ENCODE measurements at places on chromosomes 16 and 17. TPM values are rescaled to one million over a fixed set of nuclear protein-coding genes. Genes with fewer than 3 reads are reported as not detected.

DNA sequence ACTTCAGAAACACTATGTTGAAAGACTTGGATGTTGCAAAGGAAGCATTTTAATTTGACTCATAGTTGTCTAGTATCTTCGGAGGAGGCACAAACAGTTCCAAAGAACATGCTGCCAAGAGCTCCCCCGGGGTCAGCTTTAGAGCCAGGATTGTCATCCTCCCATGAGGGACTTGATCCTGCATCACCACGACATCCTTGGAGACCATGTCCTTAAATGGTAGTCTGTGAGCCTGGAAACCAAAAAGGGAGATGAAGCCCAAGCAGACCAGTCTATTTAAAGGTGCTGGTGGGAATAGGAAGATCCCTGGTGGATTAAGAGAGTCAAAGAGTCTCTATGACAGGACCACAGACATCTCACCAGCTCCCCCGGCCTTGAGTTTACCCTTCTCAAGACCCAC, 33.3 kb upstream of the DYNLRB2 start:
- DNase-seq, result no peak

Gene RHBDL3
- not detected for total RNA-seq

DNA sequence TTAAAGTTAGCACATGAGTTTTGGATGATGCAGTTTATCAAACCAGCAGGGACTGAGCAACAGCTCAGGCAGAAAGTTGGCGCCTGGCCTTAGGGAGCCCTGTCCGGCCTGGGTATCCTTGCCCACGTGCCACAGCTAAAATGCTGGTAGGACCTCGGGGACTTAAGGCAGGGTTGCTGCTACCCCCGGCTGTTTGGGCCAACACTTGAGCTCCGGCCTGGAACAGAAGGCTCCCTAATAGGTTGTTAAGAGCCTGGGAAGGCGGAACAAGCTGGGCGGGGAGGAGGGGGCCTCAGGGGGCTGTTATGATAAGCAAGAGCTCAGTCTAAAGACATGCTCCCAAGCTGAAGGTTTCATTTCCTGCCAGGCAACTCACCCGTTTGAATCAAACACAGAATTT, 39.7 kb downstream of the CUEDC1 start:
- no peak for DNase-seq

Gene PRDM7
- not detected for total RNA-seq

- no peak for DNase-seq
Measured at GRCh38 chr16:52742608-52743170, 195.7 kb upstream of the TOX3 start.

Gene TEX14
- 0.92 TPM for total RNA-seq

- DNase-seq, result no peak
Measured at GRCh38 chr17:77717941-77718668, 240.4 kb upstream of the TNRC6C start.

DNA sequence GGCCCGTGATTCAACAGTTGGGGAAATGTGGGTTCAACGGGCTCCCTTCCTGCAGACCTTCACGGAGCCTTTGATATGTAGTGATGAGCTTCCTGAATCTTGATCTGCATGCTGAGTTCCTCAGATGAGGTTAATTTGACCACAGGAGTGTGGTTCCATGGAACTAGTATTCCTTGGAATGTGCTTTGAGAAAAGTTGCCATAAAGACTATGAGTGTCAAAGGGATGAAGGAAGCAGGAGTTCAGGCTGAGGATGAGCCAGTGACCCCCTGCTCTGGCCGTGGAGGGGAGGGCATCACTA, 229.2 kb downstream of the MSI2 start:
- no peak for DNase-seq

Gene BAIAP3
- 2.5 TPM for total RNA-seq

Gene RNF222
- 0.56 TPM for total RNA-seq

Gene BCKDK
- 35.1 TPM for total RNA-seq

Data from thoracic aorta (tissue), 2 donors.